Ammon's horn (tissue), 1 donor: ENCODE measurements at places on chromosomes 2 and 18.

- DNase-seq: no peak
These were observed 27.4 kb downstream of the NEMP2 start for GRCh38 chr2:190507135-190507534.

- no peak for DNase-seq
These were observed 73.6 kb downstream of the ARL6IP6 start for GRCh38 chr2:152791979-152792378.

DNA sequence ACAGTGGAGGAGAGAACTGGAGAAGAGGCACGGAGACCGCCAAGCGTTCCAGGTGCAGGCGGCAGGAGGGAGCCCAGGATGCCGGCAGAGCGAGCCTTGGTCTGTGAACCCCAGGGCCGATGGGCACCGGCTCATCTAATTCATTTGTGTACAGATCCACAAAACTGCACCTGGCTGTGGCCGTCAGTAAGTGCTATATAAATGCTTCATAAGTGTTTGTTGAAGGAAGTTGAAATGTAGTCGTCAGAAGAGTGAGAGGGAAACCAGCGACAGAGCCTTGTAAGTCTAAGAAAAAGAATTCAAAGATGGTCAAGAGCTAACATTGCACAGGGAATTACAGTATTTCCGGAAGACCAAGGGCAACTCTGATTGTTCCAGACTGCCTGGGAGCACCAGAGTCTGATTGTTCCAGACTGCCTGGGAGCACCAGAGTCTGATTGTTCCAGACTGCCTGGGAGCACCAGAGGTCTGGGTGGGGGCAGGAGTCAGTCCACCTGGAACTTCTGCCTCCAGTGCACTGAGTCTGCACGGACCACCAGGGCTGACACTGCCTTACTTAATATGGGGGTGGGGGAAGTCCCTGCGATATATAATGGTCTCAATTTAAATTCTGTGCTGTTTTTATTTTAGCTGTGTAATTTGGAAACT lies 112.3 kb downstream of the BCL2 start:
- DNase-seq: no peak

- DNase-seq: no peak
These were observed 142.6 kb downstream of the TFCP2L1 start for GRCh38 chr2:121142452-121142851.

GRCh38 chr18:26312199-26312598 lies 86.0 kb downstream of the TAF4B start:
- DNase-seq: peak; percentile 2

- DNase-seq: no peak
These were observed 65.5 kb upstream of the HK2 start for GRCh38 chr2:74768401-74768914.

GRCh38 chr2:109720380-109721106 lies 73.6 kb upstream of the RGPD5 start:
- no peak for DNase-seq

- no peak for DNase-seq
These were observed 73.6 kb downstream of the SPHKAP start for GRCh38 chr2:228107846-228108245.

DNA sequence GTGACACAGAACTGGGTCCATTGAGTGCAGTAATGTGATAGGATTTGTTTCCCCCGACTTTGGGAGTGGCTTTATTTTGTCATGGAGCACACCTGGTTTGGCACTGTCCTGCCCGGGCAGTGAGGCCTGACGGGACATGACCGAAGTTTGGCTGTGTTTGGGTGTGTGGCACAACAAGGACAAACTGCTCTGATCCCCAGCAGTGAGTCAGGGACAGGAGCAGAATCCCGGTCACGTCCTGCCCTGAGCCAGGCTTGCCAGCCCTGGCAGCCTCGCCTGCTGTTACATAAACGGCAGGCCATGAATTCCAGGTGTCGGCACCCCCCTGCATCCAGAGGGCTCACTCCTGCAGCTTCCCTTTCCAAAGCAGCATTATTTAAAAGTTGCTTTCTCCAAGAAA lies 45.7 kb downstream of the IMPA2 start:
- DNase-seq: no peak

- DNase-seq: no peak
These were observed 157.6 kb downstream of the HAUS1 start for GRCh38 chr18:46261799-46262198.

DNA sequence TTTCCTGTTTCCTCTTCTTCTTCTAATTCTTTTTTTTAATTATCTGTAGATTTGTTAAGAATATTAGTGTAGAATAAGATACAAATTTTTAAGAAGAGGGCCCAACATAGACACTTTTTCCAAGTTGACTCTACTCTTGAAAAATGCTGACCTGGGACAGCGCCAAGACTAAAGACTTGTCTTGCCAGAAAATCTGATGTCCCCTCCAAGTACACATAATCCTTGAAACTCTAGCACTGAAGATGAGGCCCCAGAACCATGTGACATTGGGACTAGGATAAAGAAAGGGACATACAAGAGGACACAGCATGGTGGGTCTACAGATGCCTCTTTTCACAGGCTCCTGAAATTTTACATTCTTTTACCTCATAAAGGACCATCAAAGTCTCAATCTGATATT lies 271.6 kb upstream of the SESTD1 start:
- no peak for DNase-seq

GRCh38 chr2:60641811-60642788 lies 88.6 kb upstream of the BCL11A start:
- DNase-seq: peak; percentile 46

DNA sequence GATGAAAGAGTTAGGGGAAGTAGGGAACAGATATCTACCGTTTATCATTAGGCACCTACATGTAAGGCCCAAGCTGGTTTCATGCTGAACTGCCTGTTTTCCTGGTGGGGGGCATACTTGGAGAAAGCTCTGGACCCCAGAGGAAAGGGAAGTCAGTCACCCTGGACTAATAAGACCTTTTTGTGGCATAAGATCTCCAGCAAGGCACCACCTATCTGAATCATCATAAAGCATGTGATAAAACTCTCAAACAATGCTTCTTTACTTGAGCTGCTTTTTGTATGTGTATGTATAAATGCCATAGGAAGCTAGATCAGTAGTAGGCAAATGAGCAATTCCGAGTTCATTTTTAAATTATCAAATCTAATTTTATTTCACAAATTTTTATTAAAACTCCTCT lies 104.8 kb downstream of the TANC1 start:
- no peak for DNase-seq

- DNase-seq: peak; percentile 35
These were observed 628 bp downstream of the SH2D6 start for GRCh38 chr2:85419009-85419675.

- DNase-seq: no peak
These were observed 39.9 kb downstream of the ARHGAP15 start for GRCh38 chr2:143169105-143169504.

DNA sequence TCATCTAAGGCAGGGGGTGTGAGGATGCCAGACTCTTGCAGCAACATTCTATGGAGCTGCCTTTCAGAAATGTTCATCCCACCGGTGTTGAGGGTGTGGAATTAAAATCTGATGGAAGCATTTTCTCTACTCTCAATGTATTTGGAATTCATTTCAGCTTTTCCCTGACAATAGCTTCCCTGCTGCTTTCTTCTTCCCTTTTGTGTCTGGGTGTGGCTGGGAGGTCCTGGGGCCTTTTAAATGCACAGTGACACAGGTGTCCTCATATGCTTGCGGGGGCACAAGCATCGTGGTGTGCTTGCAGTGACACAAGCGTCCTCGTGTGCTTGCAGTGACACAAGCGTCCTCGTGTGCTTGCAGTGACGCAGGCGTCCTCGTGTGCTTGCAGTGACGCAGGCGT lies 43.4 kb upstream of the ASB18 start:
- no peak for DNase-seq

DNA sequence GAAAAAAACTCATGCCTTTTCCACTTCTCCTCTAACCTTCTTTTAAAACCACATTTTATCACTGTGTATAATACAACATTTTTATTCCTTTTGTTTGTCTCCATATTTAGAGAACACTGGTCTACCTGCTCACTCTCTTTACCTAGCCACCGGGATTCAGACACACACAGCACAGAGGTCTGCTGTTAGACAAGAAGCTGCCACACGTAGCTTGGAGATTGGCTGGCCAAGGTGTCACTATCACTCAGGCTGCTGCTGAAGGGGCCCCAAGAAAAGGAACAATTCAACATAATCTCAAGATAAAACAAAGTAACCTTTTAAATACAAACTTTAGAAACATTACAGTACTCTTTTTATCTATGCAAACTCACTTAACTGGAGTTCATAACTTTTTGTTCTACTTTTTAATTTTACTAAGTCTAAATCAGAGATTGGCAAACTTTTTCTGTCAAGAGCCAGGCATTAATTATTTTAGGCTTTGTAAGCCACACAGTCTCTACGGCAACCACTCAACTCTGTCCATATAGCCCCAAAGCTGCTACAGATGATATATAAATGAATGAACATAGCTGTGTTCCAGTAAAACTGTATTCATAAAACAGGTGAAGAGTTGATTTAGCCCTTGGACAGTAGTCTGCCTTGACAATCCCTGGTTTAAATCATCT lies 25.8 kb downstream of the FEZ2 start:
- no peak for DNase-seq

DNA sequence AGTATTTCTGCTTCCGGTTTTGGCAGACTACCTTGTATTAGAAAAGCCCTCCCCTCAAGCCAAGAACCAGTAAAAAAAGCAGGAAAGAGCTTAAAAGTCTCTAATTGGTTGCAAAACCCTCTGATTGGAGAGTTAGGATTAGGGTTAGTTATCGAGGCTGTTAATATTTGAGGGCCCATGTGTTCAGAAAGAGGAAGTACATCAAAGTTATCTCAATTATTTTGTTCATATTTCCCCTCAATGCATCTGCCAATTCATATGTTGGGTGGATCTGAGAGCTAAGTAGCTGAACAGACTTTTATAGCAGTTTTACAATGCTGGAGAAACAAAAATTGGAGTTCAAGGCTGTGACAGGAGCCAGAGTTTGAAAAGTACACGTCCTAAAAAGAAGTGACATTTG lies 43.1 kb upstream of the KLHL14 start:
- DNase-seq: no peak

GRCh38 chr18:10863026-10863425 lies 286.3 kb downstream of the PIEZO2 start:
- no peak for DNase-seq

DNA sequence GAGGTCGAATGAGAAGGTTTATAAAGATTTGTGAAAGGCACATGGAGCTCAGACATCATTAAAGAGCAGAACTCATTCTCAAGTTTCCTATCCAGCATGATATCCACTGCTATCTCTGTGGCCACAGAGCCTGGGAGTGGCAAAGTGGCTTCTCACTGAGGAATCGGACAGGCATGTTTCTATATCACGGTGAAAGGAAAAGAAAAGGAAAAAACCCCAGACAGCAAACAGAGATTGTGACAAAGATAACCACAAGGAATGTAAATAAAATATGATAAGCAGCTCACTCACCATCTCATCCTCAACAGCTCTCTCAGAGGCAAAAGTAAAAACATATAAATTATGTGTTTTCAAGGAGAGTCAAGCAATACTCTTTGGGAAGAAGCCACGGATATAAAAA lies 2.5 kb downstream of the PID1 start:
- DNase-seq: no peak

DNA sequence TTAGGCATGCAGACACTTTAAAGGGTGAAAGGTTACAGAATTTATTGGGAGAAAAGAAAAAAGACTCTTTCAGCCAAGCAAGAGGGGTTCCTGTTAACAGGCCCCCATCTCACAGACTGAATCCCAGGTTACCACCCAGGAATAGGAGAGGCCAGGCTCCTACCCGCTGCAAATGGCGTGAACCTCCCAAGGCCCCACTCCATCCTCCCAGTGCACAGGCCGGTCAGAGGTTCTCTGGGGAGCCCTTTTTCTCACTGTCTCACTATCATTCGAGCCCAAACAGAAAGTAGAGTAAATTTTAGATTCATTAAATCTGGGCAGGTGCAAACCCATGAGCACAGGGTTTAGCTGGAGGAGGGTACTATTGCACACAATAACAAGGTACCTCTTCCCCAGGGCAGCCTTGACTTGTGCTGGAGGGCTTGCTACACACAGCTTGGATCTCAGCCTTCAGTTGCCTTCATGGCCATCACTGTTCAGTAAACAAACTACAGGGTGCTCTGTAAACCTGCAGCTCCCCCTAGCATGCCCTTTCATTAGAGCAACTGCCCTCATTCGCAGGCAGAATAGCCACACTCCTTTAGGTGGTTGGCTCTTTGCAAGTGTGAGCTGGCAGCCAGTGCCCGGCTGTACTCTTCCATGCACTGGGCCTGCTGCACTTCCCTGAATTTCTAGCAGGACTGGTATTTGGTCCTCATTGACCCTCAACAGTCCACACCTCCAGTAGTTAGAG lies 7.3 kb upstream of the PLEK start:
- peak; percentile 73 for DNase-seq

DNA sequence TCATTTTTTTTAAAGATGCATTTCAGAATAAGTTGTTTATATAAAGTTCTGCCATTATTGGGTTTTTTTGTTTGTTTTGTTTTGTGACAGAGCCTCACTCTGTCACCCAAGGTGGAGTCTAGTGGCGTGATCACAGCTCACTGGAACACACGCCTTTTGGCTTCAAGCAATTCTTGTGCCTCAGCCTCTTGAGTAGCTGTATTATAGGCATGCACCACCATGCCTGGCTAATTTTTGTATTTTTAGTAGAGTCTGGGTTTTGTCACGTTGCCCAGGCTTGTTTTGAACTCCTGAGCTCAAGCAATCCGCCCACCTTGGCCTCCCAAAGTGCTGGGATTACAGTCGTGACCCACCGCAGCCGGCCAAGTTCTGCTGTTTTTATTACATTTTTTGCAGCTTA lies 72.3 kb downstream of the R3HDM1 start:
- no peak for DNase-seq

- no peak for DNase-seq
These were observed 57.5 kb downstream of the CXCR4 start for GRCh38 chr2:136060416-136060815.

GRCh38 chr2:166516712-166517303 lies 22.8 kb upstream of the SCN7A start:
- peak; percentile 24 for DNase-seq

DNA sequence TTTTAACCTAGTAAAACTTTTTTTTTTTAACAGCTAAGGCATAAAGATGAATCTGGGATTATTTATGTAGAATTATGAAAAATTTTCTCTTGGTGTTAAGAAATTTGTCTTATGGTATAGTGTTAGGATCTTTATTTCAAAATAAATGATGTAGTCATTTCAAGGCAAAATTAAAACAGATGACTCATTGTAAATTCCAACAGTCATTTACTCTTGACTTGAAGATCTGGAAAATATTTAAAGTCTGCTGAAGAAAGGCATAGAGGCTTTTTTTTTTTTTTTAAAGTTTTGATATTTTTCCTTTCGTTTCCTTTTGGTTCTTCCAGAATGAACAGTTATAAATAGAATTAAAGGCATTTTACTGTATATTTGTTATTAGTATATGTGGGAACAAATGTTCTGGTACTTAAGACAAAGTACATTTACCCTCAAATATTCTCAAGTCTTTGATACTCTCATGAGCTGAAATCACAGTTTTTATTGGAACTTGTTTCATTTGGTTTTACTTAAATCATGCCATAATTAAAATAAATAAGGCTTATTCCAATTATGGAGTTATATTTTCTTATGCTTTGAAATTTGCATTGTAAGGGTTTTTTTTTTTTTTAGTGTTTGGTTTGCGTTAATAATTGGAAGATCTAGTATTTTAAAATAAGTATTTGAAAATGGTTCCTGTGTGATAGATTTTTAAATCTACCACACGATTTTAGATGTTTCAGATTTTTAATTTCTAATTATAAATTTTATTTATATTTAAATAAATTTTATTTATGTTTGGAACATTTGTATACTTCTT lies 29.9 kb downstream of the GLS start:
- DNase-seq: no peak
